Left lobe of liver (tissue), 2 donors: ENCODE measurements at places on chromosomes 2 and 18. TPM values are rescaled to one million over a fixed set of nuclear protein-coding genes. Genes with fewer than 3 reads are reported as not detected.

SCN2A gene
- 0.05 TPM for total RNA-seq

HNMT gene
- total RNA-seq, result 46.2 TPM

TMEM37 gene
- 85.7 TPM for total RNA-seq

C2orf81 gene
- 0.38 TPM for total RNA-seq

PLEKHA3 gene
- total RNA-seq, result 13.3 TPM

NYAP2 gene
- total RNA-seq, result not detected

MREG gene
- total RNA-seq, result 6.2 TPM

RAB6C gene
- not detected for total RNA-seq

CCDC141 gene
- total RNA-seq, result 0.38 TPM

MSTN gene
- not detected for total RNA-seq

SKOR2 gene
- total RNA-seq, result not detected

BARD1 gene
- 0.83 TPM for total RNA-seq

HAUS1 gene
- total RNA-seq, result 4.1 TPM

PTPRM gene
- total RNA-seq, result 34.7 TPM

SLC4A3 gene
- total RNA-seq, result 0.20 TPM

NLRC4 gene
- 0.70 TPM for total RNA-seq

GRCh38 chr2:168482952-168483831 is 27.1 kb downstream of the CERS6 start:
- DNase-seq, result no peak

DNA sequence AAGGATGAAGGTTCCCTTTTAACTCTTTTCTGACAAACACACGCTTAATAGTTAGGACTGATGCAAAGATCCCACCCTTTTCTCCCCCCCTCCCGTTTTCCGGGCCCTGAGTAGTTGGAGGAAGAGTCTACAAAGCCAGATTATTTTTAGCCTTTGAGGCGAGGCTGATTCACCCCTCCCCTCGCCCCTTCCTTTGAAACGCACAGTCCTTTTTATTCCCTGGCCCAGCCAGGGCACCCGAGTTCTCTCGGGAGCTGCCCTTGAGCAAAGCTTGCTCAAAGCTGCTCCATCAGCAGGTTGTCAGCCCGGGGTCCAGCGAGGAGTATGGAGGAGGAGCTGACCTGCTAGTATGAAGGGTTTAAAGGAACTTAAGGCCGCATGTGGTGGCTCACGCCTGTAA is 47.1 kb upstream of the SPRED2 start:
- no peak for DNase-seq

DNA sequence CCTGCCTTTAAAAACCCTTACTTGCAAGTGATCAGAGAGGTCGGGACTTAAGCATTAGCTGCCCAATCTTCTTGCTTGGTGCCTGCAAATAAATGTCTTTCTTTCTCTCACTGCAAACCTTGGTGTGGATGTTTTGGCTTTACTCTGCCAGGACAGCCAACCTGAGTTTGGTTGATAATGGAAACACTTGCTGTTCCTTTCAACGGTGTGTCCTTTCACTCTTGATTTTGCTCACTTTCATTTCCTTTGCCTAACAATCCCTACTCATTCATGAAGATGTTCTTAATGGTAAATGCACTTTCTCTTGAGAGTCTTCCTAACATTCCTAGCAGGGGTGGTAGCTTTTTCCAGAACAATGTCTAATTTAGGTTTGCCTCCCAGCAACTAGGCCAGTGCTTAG is 366.2 kb downstream of the HRH4 start:
- DNase-seq, result no peak

DNA sequence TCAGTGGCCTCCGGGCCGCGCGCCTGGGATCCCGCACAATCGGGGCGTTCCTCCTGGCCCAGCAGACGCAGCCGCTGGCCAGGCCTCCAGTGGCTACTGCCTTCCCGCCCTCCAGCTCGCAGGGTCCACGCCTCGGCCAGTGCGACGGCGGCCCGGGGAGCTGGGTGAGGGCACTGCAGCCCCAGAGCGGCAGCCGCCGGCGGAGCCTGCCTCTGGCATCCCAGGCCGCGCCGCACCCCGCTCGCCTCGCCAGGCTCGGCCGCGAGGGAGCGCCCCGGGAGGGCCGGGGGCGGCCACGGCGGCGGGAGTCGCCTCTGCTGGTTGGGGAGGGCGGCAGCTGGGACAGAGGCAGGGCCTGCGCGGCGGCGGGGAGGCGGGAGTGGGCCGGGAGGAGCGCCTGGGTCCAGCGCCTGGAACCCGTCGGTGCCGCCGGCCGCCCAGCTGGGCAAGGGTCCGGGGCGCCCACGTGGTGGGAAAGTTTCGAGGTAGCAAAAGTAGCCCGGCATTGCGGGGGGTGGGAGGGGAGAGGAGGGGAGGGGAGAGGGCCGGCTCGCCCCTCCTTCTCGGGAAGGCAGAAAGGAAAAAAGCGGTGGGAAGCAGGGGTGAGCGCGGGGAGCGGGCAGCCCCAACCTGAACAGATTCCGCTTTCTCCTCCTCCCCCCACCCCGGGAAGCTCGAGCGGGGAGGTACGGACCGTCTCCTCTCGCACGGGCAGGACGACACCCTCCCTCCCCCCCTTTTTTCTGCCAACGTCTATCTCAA is 1.5 kb upstream of the INHBB start:
- peak; percentile 63 for DNase-seq

DNA sequence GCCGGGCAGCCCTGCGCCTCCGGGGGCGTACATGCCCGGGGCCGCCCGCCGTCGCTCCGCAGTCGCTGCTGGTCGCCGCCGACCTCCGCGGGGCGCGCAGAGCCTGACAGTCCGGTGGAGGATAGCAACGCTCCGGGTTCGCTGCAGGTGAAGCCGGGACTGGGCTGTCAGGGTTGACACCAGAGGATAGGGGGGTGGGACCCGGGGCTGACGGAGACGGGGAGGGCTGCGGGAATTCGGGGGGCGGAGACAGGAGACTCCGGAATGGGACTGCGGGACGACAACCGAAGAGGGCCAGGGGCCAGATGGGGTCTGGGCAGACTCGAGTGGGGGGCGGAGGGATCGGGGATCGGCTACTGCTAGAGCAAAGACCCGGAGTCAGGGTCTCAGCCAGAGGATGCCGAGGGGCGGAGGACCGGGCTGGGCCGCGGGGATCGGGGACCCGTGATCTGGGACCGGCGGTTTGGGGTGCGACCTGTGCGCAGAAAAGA is 403 bp downstream of the TMEM127 start:
- DNase-seq, result no peak

- no peak for DNase-seq
Observed at GRCh38 chr18:38966841-38967240, 1401.2 kb upstream of the CELF4 start.

GRCh38 chr2:113079131-113079530 is 11.4 kb downstream of the IL1F10 start:
- no peak for DNase-seq

DNA sequence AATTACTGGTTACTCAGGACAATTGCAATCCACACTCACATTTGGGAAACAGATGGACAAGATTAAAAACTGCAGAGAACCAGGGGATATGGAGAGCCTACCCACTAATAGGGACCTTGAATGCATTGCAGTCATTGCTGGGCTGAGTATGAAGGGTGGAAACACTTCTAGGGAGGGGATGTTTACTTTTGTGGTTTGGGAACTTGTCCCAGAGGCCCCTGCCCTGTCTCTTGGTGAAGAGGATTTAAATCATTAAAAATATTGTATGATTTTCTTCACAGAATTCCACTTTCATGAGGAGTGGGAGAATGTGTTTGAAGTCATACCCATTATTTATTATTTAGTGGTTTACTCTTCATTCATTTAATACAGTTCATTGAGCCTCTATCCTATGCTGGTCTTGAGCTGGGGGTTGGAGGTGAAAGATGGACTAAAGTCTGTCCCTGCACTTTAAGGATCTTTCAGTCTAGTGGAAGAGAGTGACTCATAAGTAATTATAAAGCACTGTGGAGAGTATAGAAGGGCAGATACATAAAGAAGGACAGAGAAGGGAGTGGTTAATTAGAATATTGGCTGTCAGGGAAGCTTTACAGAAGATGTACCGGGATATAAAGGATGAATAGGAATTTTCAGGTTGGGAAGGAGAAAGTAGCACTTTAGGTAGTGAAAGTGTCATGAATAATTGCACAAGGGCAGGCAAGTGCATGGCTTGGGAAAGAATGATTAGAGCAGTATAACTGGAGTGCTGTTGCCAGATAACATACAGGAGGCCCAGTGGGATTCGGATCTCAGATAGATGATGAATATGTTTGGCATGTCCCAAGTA is 313.4 kb downstream of the LPIN1 start:
- DNase-seq, result no peak

GRCh38 chr18:79871481-79872091 is 73.8 kb downstream of the KCNG2 start:
- DNase-seq, result peak; percentile 30

DNA sequence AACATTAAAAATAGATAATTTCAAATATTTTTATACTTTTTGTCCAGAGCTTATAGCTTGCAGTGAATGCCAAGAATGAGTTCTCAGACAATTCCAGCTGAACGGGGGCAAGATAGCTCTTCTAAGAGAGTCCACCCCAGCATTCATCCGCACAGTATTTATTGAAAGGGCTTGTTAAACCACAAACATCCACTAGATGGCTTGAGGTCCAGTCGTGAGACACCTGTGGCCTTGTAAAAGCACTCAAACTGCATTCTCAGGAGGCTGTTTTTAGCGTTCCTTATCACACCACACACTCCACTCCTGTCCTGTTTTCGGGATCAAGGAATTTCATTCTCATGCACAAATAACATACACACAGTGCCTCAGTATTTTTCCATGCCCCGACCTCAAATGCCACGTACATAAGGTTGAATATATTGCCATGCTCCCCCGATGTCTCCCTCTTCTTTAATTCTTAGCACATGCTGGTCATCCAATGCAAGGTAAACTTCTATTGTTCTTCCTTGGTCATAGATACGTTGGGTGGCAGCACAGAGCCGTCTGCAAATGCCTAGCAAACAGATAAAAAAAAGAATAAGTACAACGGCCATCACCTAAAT is 47.4 kb downstream of the DNAJC10 start:
- DNase-seq, result no peak

DNA sequence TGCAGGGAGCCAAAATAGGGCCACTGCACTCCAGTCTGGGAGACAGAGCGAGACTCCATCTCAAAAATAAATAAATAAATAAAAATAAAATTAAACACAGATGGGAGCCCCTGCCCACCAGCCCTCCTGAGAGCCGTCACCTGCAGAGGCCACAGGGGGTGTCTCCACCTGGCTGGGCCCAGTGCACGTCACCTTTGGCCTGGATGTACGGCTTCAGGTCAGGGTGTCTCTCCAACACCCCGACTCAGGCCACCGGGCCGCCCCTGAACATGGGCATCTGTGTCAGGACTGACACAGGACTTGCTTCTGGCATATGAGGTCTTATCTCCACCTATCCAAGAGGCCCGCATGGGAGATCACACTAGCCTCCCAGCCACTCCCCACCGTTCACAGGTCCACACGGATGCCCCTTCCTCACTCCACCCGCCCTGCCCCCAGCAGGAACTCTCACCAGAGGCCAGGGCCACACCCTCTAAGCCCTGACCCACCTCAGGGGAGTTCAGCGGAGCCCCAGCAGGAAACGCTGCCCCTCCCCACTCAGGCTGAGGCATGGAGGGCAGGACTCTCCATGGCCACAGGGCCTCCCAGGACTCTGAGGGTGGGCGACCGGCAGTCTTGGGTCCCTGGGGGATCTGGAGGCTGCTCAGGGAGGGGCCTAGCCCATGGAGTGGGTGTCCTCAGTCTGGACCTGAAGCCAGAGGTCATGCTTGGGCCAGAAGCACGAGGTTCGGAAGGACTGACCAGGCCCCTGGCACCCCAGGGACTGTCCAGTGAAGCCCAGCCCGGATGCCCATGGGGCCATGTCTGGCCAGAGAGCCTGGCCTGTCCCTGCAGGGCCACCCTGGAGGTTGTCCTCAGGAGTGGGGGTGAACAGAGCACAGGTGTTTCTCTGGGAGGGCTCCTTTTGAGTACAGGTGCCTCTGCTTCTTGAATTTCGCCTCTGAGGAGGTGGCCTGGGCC is 1.6 kb upstream of the CROCC2 start:
- DNase-seq, result no peak

- DNase-seq, result no peak
Observed at GRCh38 chr2:11753452-11753885, 7.0 kb downstream of the LPIN1 start.

- DNase-seq, result no peak
Observed at GRCh38 chr2:8406271-8406670, 275.6 kb upstream of the ID2 start.

GRCh38 chr18:48546396-48546795 is 7.6 kb downstream of the CTIF start:
- peak; percentile 31 for DNase-seq

GRCh38 chr2:179861027-179861415 is 391 bp downstream of the ZNF385B start:
- DNase-seq, result peak; percentile 78

GRCh38 chr2:234715671-234716250 is 218.9 kb upstream of the ARL4C start:
- DNase-seq, result no peak

GRCh38 chr2:149080099-149080498 is 41.6 kb downstream of the LYPD6B start:
- DNase-seq, result no peak

GRCh38 chr2:167992278-167992677 is 255.1 kb downstream of the STK39 start:
- no peak for DNase-seq

- no peak for DNase-seq
Observed at GRCh38 chr2:140669911-140670310, 1460.9 kb downstream of the LRP1B start.

GRCh38 chr2:9939587-9940485 is 11.7 kb upstream of the GRHL1 start:
- no peak for DNase-seq

- DNase-seq, result no peak
Observed at GRCh38 chr2:194105358-194105757, 1551.7 kb upstream of the SLC39A10 start.

DNA sequence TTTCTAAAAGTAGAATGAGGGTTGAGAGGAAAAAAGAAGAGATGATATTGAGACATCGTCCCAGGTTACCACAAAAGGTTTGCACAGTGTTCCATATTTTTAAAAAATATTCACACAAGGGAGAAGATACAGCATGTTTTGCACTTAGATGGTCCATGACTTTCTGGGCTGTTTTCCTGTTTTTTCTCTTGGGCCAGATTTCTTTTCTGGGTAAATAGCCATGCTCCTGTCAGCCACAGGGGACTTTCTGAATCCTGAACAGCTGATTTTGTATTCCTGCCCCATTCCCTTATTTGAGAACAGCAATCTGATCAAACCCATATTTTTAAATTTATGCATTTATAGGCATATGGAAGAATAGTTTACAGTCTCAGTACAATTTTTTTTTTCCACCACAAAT is 185.9 kb upstream of the NRP2 start:
- no peak for DNase-seq
